ENCODE measurements at places on chromosomes 12 and 14.

DNA sequence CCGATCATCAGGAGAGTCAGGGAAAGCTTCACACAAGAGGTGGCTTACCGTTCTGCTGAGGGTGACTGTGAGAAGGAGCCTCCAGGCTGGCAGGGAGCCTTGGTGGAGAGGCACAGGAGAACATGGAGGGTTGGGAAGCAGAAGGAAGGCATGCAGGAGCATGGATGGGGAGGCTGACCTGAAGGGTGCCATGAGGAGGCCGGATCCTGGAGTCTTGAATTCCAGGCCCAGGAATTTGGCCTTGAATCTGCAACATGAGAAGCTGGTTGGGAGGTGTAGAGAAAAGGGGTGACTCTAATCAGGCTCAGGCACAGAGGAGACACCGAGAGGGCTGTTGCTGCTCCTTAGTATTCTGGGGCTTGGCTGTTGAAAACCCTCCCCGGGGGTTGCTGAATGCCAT lies 130.2 kb downstream of the PELI2 start:
- no peak for DNase-seq

GRCh38 chr12:29316752-29317151 lies 64.2 kb downstream of the ERGIC2 start:
- DNase-seq, result no peak

- no peak for DNase-seq
Observed at GRCh38 chr14:98234208-98234607, 1037.8 kb downstream of the BCL11B start.

- DNase-seq, result no peak
Observed at GRCh38 chr14:58327019-58327418, 28.7 kb downstream of the ARID4A start.

DNA sequence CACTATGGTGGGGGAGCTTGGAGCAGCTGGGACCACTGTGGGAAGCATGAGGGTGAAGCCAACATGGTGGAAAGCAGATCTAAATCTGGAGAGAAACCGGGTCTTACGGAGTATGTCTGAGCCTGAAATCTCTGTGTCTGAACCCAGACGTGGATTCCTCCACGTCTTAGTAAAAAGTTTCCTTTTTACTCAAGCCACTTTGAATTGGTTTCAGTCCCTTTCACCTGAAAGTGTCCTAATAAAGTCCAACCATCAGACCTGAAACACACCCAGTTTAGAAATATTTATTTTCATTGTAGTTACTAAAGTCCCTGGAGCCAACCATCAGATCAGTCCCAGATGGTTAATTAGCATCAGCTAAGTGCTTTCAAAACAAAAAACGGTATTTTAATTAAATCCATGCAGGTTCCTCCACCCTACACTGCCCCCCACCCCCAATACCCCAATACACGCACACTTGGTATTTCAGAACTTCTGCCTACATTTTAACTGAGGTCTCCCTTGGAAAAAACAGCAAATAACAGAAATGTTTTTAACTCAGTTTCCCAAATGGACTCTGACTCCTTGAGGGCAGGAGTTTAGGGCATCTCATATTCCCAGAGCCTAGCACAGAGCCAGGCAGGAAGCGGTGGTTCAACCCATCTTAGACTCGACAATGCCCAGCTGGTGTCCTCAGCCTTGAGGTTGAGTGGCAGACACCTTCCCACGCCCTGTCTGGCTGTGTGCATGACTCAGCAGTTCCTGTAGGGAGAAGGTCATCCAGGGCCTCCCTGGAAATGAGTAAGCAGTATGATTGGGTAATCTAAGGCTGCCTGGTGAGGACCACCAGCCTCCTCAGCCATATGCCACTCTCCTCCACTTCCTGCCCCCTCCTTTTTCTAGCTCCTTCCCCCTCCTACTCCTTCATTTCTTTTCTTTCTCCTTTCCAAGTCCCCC lies 175.8 kb downstream of the TTC8 start:
- no peak for DNase-seq

GRCh38 chr12:92136026-92136730 lies 9.5 kb downstream of the BTG1 start:
- no peak for DNase-seq
